Activated CD4-positive, alpha-beta memory T cell treated with anti-CD3 and anti-CD28 coated beads, Interleukin-2, amount 10 ng/mL, durations not matched to agents 7 days and 5 days (primary cell): ENCODE measurements at places on chromosomes 5 and 9.
A peak's percentile ranks its signal among the peaks of the same experiment; 100 is the strongest.

DNA sequence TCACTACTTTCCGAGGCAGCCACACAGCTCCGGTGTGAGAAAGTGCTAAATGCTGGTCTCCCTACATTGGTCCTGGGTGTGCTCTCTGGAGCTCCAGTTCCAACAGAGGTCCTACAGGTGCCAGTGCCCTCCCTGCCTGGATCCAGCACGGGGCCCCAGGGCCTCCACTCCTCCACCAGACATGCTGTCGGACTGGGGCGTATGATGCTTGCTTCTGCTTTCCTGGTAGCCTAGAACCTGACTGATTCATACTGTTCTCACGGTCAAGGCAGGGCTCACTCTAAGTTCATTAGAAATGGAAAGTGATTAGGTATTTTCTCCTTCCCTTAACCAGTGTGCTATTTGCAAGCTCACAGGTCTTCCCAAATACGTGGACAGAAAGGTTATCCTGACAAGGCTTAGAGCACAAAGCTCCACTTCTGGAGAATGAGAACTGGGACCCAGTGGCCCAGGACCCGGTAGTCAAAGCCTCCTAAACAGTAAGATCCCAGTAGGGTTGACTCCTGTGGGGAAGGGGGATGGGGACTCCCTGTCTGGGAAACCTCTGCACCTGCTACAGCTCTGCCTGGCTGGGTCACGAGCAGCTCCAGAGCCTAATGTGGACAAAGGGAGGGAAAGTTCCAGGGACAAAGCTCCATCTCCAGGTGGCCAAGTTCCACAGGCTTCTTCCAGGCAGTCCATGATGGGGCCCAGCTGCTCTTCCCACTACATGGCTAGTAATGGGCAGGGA lies 98.1 kb downstream of the PAX5 start:
- no peak overlapping the region for H3K27ac ChIP-seq
- DNase-seq = no peak
- no peak overlapping the region for H3K4me3 ChIP-seq
- H3K4me1 ChIP-seq = peaks cover 6% of the 10 kb centered on the region
- no peaks in the 10 kb centered on the region for H3K36me3 ChIP-seq
- peaks cover 14% of the 10 kb centered on the region for H3K27me3 ChIP-seq

DNA sequence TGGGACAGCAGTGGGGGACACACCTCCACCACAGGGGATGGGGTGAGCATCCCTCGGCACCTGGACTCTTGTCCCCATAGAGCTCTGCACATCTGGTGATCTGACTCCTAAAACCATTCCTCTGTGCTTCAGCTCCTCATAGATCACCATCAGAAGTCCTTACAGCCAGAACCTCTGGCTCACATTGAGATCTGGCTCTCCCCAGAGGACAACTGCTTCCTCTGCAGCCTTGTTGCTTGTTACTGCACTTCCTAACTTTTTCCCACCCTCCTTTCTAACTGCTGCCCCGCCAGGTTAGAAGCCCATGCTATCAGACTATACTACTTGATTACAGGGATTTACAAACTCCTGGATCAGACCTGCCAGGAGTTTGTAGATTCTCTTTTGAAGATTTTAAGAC lies 64.5 kb downstream of the ARSB start:
- H3K36me3 ChIP-seq = peaks cover 2% of the 10 kb centered on the region
- no peak for DNase-seq
- H3K27ac ChIP-seq = no peak overlapping the region
- H3K4me3 ChIP-seq = no peak overlapping the region
- H3K4me1 ChIP-seq = no peaks in the 10 kb centered on the region
- no peaks in the 10 kb centered on the region for H3K27me3 ChIP-seq

GRCh38 chr5:173014671-173015070 lies 31.1 kb downstream of the ATP6V0E1 start:
- no peak for DNase-seq
- no peak overlapping the region for H3K4me3 ChIP-seq
- H3K4me1 ChIP-seq = peaks cover 22% of the 10 kb centered on the region
- H3K36me3 ChIP-seq = peaks cover 27% of the 10 kb centered on the region
- no peaks in the 10 kb centered on the region for H3K27me3 ChIP-seq

GRCh38 chr9:92644278-92644677 lies 25.7 kb downstream of the IPPK start:
- DNase-seq = no peak
- no peak overlapping the region for H3K4me3 ChIP-seq
- no peaks in the 10 kb centered on the region for H3K27me3 ChIP-seq
- peaks cover 14% of the 10 kb centered on the region for H3K4me1 ChIP-seq
- H3K36me3 ChIP-seq = peaks cover 79% of the 10 kb centered on the region

- H3K27me3 ChIP-seq = no peaks in the 10 kb centered on the region
- H3K4me1 ChIP-seq = no peaks in the 10 kb centered on the region
- no peak for DNase-seq
- no peaks in the 10 kb centered on the region for H3K36me3 ChIP-seq
These were observed 40.0 kb upstream of the SMC5 start for GRCh38 chr9:70218767-70219166.

DNA sequence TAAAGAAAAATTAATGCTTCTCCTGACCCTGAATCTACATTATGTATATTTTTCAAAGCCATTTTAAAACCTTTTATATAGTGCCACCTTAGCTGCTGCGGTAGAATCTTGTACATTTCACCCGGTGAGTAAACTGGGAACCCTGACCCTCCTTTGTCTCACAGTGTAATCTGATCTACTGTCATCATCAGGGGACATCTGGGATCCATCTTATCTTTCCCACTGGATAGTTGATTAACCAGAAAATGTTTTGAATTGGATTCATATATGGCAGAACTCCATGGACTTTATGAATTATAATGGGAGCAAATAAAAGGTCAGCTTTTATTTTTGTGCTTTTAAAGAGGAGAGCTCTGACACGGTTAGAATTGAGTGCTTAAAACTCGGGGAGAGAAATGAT lies 95.0 kb downstream of the ADAMTSL1 start:
- DNase-seq = no peak
- no peak overlapping the region for H3K27ac ChIP-seq
- H3K36me3 ChIP-seq = no peaks in the 10 kb centered on the region
- H3K4me1 ChIP-seq = no peaks in the 10 kb centered on the region
- H3K4me3 ChIP-seq = no peak overlapping the region

- no peaks in the 10 kb centered on the region for H3K36me3 ChIP-seq
- DNase-seq = no peak
- H3K27ac ChIP-seq = no peak overlapping the region
- H3K4me3 ChIP-seq = no peak overlapping the region
These were observed 188.7 kb downstream of the FBXL17 start for GRCh38 chr5:108193021-108193795.

GRCh38 chr9:70760228-70760627 lies 345.8 kb upstream of the KLF9 start:
- DNase-seq = no peak
- no peaks in the 10 kb centered on the region for H3K36me3 ChIP-seq
- H3K4me1 ChIP-seq = no peaks in the 10 kb centered on the region
- no peak overlapping the region for H3K4me3 ChIP-seq
- peaks cover 9% of the 10 kb centered on the region for H3K27me3 ChIP-seq
- H3K27ac ChIP-seq = no peak overlapping the region

GRCh38 chr5:134555890-134556311 lies 30.4 kb downstream of the JADE2 start:
- DNase-seq = peak; percentile 89
- peaks cover 33% of the 10 kb centered on the region for H3K4me1 ChIP-seq
- H3K4me3 ChIP-seq = peak overlapping the region; percentile 35
- H3K27me3 ChIP-seq = no peaks in the 10 kb centered on the region
- peak overlapping the region; percentile 90 for H3K27ac ChIP-seq

- H3K27me3 ChIP-seq = no peaks in the 10 kb centered on the region
- DNase-seq = peak; percentile 97
- H3K4me1 ChIP-seq = peaks cover 76% of the 10 kb centered on the region
- H3K36me3 ChIP-seq = peaks cover 26% of the 10 kb centered on the region
- H3K4me3 ChIP-seq = peak overlapping the region; percentile 70
These were observed 6.1 kb downstream of the NOTCH1 start for GRCh38 chr9:136539427-136540421.

GRCh38 chr9:5580650-5581049 lies 48.3 kb upstream of the RIC1 start:
- no peak overlapping the region for H3K27ac ChIP-seq
- H3K4me1 ChIP-seq = peaks cover 44% of the 10 kb centered on the region
- H3K4me3 ChIP-seq = no peak overlapping the region
- peaks cover 29% of the 10 kb centered on the region for H3K36me3 ChIP-seq
- DNase-seq = no peak
- H3K27me3 ChIP-seq = no peaks in the 10 kb centered on the region

DNA sequence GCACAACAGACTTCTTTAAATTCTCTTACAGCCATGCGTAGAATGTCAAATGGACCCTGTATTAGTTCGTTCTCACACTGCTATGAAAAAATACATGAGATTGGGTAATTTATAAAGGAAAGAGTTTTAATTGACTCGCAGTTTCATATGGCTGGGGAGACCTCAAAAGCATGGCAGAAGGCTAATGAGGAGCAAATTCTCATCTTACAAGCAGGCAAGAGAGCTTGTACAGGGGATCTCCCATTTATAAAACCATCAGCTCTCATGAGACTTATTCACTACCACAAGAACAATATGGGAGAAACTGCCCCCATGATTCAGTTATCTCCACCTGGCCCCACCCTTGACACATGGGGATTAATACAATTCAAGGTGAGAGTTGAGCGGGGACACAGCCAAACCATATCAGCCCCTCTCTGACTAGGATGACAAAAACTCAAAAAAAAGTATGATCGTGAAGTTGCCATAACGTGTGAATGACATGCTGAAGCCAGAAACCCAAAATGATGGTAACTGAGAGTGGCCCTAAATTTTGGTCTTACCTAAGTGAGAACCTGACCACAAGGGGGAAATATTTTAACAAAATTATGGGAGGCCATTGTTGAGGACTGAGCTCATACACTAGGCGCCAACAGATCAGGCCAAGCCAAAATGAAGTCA lies 17.5 kb upstream of the TEX10 start:
- no peaks in the 10 kb centered on the region for H3K4me1 ChIP-seq
- no peak overlapping the region for H3K4me3 ChIP-seq
- H3K36me3 ChIP-seq = no peaks in the 10 kb centered on the region
- H3K27me3 ChIP-seq = no peaks in the 10 kb centered on the region
- no peak overlapping the region for H3K27ac ChIP-seq

- peak; percentile 72 for DNase-seq
- peak overlapping the region; percentile 95 for H3K27ac ChIP-seq
- peaks cover 55% of the 10 kb centered on the region for H3K36me3 ChIP-seq
These were observed 3.1 kb downstream of the RNF44 start for GRCh38 chr5:176533894-176534611.

DNA sequence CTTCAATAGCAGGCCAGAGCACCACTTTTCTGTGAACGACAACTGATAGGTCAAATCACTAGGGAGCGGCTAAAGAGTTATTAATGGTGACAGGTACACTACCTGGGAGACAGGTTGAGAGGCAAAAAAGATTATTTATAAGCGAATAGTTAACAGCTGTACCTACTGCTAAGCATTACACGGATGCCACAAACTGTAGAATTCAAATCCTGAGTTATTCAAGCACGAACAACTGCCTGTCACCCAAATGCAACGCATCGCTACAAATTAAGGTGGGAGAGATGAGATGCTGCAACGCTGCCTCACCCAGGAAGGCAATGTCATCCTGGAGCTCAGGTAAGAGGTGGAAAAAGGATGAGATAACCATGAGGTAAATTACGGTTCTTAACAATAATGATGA lies 342.9 kb downstream of the BNC2 start:
- H3K4me1 ChIP-seq = no peaks in the 10 kb centered on the region
- no peak overlapping the region for H3K27ac ChIP-seq
- H3K27me3 ChIP-seq = no peaks in the 10 kb centered on the region
- no peak for DNase-seq

DNA sequence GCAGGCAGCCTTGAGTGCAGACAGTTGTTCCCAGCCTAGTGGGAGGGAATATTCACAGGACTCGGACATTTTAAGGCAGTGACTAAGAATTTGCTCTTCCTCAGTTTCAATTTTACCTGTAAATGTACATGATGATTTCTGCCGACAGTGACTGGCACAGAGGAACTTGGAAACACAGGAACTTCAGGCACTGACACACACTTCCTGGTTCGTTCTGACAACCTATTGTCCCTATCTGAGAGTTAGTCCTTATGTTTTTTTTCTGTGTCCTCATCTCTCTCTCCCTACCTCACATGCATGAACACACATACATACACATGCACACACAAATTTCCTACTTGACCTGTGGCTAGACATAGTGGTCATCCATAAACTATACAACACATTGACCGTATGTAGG lies 89.4 kb upstream of the CD180 start:
- H3K27me3 ChIP-seq = no peaks in the 10 kb centered on the region
- no peak overlapping the region for H3K4me3 ChIP-seq
- DNase-seq = no peak
- H3K27ac ChIP-seq = no peak overlapping the region
- no peaks in the 10 kb centered on the region for H3K4me1 ChIP-seq

GRCh38 chr5:72692231-72692637 lies 124.2 kb upstream of the TNPO1 start:
- H3K27me3 ChIP-seq = peaks cover 17% of the 10 kb centered on the region
- no peak overlapping the region for H3K4me3 ChIP-seq
- no peak for DNase-seq
- no peak overlapping the region for H3K27ac ChIP-seq

DNA sequence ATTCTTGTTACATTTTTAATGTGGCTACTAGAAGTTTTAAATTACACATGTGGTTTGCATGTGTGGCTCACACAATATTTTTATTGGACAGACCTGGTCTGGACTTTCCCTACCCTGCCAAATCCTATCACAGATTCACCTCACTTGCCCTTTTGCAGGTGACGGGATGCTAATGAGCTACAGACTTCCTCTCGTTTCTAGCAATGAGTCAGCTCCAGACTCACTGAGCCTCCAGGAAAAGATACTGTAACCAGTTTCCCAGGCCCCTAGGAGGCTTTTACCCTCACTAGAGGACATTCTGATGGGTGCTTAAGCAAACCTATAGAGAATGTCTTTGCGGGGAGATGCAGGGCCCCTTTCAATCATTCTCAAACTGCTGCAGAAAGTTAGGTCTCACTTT lies 135.4 kb downstream of the WDR41 start:
- H3K27ac ChIP-seq = no peak overlapping the region
- DNase-seq = peak; percentile 22
- H3K27me3 ChIP-seq = peaks cover 11% of the 10 kb centered on the region
- H3K36me3 ChIP-seq = no peaks in the 10 kb centered on the region
- H3K4me1 ChIP-seq = peaks cover 14% of the 10 kb centered on the region

GRCh38 chr5:176447591-176447977 lies 601 bp upstream of the FAF2 start:
- H3K27ac ChIP-seq = peak overlapping the region; percentile 96
- peaks cover 18% of the 10 kb centered on the region for H3K36me3 ChIP-seq
- no peak for DNase-seq
- H3K4me3 ChIP-seq = peak overlapping the region; percentile 98
- peaks cover 6% of the 10 kb centered on the region for H3K27me3 ChIP-seq

DNA sequence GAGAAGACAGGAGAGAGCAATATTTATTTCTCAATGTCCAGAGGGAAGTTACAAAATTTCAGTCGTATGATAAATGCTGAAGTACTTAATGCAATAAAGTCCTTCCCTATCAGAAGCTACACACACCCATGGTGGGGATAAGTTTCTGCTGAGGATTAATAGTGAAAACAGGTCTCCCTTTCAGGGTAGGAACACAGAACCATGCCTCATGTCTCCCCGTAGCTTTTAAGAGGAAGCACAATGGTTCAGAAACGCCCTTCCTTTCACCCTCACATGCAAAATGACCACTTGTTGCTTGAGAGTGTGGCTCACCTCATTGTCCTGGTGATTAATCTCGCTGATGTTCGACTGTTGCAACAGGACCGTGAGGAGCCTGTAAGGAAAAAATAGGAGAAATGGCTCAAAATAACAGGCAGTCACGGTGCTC lies 73.6 kb downstream of the ANKRD55 start:
- H3K4me3 ChIP-seq = peak overlapping the region; percentile 72
- peaks cover 69% of the 10 kb centered on the region for H3K4me1 ChIP-seq
- H3K36me3 ChIP-seq = peaks cover 4% of the 10 kb centered on the region
- no peaks in the 10 kb centered on the region for H3K27me3 ChIP-seq
- no peak for DNase-seq
